Caco-2 (cell line): ENCODE measurements at places on chromosomes 12 and 14.
A peak's percentile ranks its signal among the peaks of the same experiment; 100 is the strongest.

DNA sequence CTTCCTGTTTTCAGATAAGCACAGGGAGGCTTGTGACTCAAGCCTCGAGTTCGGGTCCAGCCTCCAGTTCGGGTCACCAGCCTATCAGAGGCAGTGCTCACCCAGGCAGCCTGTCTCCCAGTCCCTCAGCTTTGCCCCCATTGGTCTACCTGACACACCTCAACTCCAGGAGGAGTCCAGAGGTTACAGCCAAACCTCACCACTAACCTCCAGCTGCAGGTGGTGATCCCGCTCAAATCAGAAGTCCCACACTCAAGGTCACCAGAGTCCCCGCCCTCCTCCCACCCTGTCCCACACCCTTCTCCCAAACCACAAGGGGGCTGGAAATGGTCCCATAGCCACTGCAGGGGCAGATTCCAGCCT, 42.1 kb downstream of the KDM2B start:
- DNase-seq = peak; percentile 88

GRCh38 chr14:68791078-68791901, 1.6 kb downstream of the ZFP36L1 start:
- DNase-seq = no peak

GRCh38 chr12:82299319-82300025, 58.7 kb downstream of the CCDC59 start:
- DNase-seq = no peak

GRCh38 chr12:91099341-91099740, 12.0 kb downstream of the LUM start:
- DNase-seq = no peak

DNA sequence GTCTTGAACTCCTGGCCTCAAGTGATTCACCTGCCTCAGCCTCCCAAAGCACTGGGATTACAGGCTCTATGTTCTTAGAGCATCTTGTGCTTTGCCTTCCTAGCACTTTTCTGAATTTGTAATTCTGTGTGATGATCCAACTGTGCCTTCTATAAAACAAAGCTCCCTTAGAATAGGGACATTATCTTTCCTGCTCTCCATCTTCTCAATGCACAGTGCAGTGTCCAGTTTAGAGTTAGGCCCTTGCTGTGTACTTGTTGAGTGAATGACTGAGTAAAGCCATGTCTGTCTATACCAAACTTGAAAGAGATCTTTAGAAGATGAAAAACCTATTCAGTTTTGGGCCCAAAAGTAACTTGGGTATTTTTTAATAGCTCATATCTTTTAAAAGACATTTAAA, 5.2 kb downstream of the WDR20 start:
- no peak for DNase-seq

GRCh38 chr12:123949770-123950165, 22.9 kb downstream of the CCDC92 start:
- no peak for DNase-seq

GRCh38 chr12:64691227-64691794, 67.9 kb downstream of the GNS start:
- no peak for DNase-seq

GRCh38 chr12:94602024-94602423, 48.3 kb downstream of the TMCC3 start:
- DNase-seq = no peak

DNA sequence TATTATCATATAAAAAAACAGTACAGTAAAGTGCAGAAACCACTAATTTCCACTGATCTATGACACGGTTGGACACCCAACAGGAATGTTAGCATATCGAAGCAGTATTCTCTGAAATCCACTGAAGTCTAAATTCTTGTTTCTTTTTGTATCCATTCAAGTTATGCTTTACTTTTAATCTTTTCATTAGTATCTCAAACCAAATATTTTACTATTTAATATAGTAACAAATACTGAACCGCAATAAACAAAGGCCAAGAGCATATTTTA, 41.1 kb downstream of the ATXN2 start:
- no peak for DNase-seq

DNA sequence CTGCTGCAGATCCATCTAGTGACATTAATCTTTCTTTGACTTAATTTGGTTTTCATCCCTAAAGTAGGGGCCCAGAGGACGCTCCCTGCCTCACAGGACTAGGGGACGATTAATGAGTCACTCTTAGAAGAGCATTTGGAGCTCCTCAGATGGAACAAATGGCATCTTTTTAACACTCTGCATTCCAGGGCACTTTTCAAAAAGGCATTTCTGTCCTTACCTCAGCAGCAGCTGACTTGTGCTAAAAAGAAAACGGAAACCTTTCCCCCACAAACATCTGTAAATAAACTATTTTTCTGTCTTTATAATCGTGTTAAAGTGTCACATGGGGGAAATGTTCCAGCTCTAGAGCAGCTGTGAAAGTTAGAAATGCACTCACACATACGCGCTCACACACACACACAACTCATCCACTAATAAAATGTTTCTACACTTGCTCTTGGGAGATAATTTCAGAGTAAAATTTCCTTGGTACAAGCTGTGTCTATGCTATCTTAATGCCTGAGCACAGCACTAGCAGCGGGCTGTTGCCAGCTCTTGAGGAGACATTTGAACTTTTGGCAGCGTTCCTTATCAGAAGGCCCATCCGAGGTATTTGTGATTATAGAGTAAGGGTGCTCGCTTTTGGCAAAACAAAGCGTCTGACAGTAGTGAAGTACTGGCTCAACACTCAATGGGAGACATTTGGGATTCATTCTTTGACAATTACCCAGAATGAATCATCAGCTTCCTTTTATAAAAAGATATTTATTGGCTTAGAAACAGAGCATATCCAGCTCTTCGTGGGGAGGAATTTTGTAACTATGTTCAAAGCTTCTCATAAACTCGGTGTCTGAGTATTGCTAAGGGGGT, 141.3 kb downstream of the PLXNC1 start:
- DNase-seq = no peak

DNA sequence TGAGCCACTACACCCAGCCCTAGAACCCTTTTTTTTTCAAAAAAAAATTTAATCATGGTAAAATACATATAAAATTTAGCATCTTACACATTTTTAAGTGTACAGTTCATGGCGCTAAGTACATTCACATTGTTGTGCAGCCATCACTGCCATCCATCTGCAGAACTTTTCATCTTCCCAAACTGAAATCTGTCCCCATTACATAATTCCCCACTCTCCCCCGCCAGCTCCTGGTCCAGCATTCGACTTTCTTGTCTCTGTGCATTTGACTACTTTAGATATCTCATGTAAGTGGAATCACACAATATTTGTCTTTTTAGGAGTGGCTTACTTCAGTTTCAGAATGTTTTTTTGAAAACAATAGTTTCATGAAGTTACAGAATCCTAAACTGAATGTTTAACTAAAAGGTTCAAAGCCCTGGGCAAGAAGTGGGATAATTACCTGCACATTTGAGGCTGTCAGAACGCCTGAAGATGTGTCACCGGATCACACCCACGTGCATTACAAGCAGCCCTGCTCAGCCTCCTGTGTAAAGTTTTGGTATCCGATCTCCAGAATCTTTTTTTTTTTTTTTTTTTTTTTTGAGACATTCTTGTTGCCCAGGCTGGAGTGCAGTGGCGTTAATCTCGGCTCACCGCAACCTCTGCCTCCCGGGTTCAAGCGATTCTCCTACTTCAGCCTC, 12.7 kb downstream of the EML1 start:
- DNase-seq = no peak
